Fibroblast of skin of right biceps (primary cell): ENCODE measurements at places on chromosomes 6 and 20.

DNA sequence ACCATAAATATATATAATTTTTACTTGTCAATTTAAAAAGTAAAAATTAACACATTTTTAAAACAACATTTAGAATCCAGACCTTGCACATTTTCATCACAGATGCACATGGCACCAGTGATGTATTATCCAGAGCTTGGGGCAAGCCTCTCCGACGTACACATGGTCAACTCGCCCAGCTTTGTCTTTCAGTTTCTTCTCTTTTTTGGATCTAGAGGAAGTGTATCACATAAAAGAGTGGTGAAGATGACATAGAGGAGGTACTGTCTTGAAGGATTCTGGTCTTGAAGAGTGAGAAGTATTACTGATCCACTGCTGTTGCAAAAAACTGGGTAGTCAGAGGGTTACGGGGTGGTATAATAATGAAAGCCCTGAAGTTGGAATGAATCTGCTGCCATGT is 46.9 kb upstream of the TAB2 start:
- DNase-seq, result no peak

GRCh38 chr6:7249391-7249790 is 63.6 kb downstream of the SSR1 start:
- DNase-seq, result no peak

GRCh38 chr6:157312757-157313156 is 10.6 kb downstream of the TMEM242 start:
- no peak for DNase-seq

GRCh38 chr20:8225658-8226057 is 93.6 kb downstream of the PLCB1 start:
- no peak for DNase-seq

GRCh38 chr20:42429761-42430458 is 759.8 kb downstream of the PTPRT start:
- DNase-seq, result no peak

DNA sequence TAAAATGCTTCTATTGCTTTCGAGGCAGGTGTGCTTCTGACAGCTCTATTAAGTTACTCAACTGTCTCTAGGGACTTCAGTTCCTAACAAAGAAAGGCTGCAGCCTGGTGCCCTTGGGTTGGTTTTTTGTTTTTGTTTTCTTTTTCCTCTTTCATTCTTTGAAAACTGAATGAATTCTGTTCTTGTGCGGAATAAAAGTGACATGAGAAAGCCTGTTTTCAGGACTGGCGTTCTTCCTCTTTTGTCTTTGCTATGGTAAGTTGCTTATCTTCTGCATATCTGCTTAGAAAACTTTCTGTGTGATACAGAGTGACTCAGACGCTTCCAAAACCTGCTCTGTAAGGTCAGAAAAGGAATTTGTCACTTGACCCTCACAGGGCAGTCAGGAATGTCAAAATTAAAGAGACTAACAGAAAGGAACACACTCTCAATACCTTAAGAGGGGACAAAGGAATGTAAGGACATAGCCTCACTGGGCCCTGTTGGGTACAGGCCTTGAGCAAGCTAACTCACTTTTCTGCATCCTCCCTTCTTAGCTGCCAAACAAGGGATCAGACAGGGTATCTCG is 56.2 kb upstream of the NHSL1 start:
- DNase-seq, result no peak

- no peak for DNase-seq
Observed at GRCh38 chr20:53826597-53827291, 233.1 kb upstream of the ZNF217 start.

- DNase-seq, result no peak
Observed at GRCh38 chr6:28081486-28081751, 1.1 kb downstream of the ZNF165 start.

GRCh38 chr6:26033085-26033940 is 53.9 kb upstream of the HFE start:
- DNase-seq, result peak; percentile 99

DNA sequence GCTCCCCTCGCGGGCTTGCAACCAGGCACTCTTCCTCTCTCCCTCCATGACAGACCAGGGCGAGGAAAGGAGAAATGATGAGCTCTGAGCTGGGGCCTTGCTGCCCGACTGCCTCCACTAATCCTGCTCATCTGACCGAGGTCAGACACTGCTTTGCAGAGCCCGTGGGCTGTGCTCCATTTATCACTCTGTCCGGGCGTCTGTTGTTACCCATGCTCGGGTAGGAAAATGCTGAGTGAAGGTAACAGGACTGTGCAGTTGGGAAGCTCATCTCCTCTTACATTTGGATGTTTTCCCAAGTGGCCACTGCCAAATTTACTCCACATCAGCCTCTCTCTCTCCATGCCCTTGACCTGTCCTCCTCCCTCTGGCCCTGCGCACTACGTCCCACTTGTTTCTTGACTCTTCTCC is 14.6 kb downstream of the RPS6KA2 start:
- DNase-seq, result no peak

DNA sequence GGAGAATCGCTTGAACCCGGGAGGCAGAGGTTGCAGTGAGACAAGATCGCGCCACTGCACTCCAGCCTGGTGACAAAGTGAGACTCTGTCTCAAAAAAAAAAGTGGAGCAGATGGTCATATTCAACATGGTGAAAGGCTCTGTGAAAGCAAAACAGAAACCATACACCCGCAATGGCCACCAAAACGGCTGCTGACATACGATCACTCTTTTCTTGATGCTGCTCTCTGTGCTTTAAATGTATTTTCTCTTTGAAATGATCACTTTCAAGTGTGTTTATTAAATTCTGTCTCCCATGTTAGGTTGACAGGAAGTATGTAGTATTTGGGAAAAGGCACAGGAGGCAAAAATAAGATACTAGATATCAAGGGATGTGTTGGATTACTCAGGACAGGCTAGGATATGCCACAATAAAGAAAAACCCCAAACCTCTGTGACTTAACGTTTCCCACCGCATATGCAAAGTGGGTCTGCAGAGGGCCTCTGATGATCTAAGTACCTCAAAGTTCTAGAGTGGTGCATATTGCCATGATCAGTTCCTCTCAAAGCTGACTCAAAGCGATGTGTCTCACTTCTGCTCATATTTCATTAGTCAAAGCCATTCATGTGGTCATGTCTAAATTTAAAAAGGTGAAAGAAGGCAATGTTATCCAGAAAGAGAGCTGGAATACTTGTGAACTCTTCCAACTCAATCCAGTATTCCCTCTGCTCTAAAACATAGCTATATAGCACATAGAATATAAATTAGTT is 155.1 kb upstream of the SOX4 start:
- peak; percentile 26 for DNase-seq

GRCh38 chr6:160986851-160987250 is 4.7 kb upstream of the MAP3K4 start:
- DNase-seq, result no peak

- no peak for DNase-seq
Observed at GRCh38 chr6:13988908-13989307, 64.2 kb downstream of the RNF182 start.

DNA sequence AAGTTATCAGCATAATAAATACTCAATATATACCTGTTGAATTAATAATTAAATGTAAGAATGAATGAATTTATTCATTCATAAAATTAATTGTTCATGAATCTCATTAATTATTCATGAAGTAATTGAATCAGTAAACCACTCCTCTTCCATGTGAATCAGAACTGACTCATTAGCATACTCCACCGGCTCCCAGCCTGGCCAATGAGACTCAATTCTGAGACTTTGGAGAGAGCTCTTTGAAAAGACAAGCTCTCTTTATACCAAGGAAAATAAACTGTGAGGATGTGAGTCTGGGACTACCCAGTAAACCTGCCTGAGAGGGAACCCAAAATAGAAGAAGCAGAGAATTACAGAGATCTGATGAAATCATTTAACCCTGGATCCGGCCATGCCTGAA is 8.4 kb upstream of the SLC2A10 start:
- DNase-seq, result no peak

DNA sequence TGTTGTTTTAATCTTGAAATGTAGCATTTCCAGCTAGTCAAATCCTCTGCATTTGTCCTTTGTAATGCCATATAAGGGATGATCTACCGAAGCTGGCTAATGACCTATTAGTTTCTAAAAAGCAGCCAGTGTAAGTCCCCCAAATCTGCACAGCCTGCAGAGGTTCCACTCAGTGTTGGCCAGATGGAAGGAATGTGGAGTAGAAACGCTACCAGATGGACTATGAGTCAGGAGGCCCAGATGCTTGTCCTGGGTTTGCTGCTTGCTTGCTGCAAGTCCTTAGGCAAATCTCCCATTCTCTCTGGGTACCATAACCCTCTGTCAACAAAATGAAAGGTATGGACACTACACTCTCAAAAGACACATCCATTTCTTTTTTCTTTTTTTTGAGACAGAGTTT is 149.8 kb downstream of the BTBD9 start:
- DNase-seq, result peak; percentile 71

GRCh38 chr6:165186041-165186440 is 123.4 kb downstream of the C6orf118 start:
- peak; percentile 31 for DNase-seq

DNA sequence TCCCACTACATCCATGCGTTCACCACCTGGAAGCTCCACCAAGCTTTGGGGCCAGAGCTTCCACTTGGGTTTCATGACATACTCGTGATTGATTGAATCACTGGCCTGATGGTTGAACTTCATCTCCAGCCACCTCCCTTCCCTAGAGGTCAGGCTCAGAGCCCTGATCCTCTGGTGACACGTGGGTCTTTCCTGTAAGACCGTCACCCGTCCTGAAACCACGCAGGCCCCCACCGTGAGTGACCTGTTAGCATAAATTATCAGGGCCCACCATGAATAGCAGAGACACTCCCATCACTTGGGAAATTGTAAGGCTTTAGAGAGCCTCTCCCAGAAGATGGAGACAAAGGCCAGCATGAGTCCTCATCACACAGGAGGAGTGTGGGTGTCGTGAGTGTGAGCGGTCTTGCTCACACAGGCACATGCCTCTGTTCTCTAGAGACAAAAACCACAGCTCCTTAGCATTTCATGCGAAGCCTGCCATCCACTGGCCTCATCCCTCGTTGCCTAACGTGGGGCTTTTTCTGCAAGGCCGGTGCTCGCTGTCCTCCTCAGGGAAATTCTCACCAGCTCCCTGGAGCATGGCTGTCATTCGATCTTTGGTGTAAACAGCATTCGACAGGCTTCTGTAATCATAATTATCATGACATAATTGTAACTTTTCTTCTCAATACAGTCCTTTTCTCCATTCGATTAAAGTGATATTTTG is 65.1 kb upstream of the DUSP22 start:
- DNase-seq, result peak; percentile 22

GRCh38 chr6:166343150-166343487 is 774 bp upstream of the SFT2D1 start:
- no peak for DNase-seq

GRCh38 chr20:52289956-52290565 is 98.5 kb upstream of the ZFP64 start:
- DNase-seq, result no peak

GRCh38 chr6:46262928-46263706 is 92.3 kb upstream of the ENPP5 start:
- no peak for DNase-seq

- no peak for DNase-seq
Observed at GRCh38 chr20:33401921-33402369, 626 bp upstream of the CDK5RAP1 start.

GRCh38 chr6:54194067-54194466 is 82.8 kb downstream of the MLIP start:
- DNase-seq, result peak; percentile 51

- no peak for DNase-seq
Observed at GRCh38 chr6:78231002-78231401, 578.2 kb downstream of the MEI4 start.

- peak; percentile 96 for DNase-seq
Observed at GRCh38 chr6:137926207-137926731, 59.2 kb downstream of the TNFAIP3 start.

GRCh38 chr6:46022106-46022948 is 6.7 kb upstream of the CLIC5 start:
- DNase-seq, result no peak

GRCh38 chr6:99761711-99762110 is 155.1 kb downstream of the PRDM13 start:
- DNase-seq, result no peak

GRCh38 chr6:8830794-8831193 is 395.4 kb upstream of the SLC35B3 start:
- DNase-seq, result no peak

DNA sequence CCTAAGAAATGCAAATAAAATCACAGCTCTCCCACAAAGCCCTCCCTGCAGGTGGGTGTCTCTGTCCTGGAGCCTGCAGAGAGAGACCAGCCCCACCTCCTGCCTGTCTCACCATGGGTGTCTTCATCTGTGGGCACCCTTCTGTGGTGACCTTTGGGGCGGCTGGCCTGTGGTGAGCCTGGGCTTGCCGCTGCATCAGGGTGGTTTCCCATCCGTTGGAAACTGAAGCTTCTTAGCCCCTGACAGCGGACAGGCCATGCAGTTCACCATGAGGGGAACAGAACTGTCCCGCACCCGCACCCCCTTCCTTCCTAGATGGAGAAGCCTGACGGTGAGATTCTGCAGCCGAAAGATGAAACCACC is 42.3 kb upstream of the FRMD1 start:
- DNase-seq, result no peak

DNA sequence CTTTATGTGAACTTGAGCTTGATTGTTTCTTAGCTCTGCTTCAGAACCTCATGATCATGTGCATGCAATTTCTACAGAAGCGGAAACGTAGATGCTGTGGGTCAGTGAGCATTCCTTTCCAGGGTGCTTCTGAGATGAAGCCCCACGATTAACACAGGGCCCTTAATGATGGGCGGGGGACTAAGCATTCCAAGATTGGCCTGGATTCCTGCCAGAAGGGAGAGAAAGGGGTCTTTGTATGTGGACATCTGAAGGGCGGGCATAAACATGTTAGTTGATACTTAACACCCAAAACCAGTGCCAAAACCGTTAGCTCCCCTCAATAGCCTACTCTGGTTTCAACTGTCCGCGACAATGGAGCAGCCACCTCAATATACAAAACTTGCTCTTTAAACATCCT is 46.9 kb upstream of the POU3F2 start:
- DNase-seq, result no peak

DNA sequence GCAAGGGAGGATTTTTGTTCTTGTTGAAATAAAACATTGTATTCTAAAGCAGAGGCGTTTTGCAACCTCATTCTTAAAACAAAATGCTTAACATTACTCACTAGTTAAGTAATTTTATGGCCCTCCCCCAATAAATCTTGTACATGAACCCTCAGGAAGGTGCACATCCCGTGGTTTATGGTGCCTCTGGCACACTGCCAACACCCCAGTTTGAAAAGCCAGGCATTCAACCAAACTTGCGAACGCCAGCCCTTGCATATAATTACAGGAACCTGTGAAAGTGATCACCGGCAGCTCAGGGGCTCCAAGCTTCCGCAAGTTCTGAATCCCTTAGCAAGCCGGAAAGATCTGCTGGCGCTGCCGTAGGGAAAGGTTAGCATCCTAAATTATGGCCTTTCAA is 1109.0 kb upstream of the FLRT3 start:
- peak; percentile 14 for DNase-seq

- DNase-seq, result peak; percentile 22
Observed at GRCh38 chr6:27260369-27260768, 12.9 kb downstream of the PRSS16 start.

- no peak for DNase-seq
Observed at GRCh38 chr20:46564241-46564957, 13.9 kb upstream of the OCSTAMP start.

GRCh38 chr6:132359886-132360285 is 41.4 kb downstream of the MOXD1 start:
- no peak for DNase-seq

GRCh38 chr20:57236813-57237584 is 29.4 kb downstream of the BMP7 start:
- DNase-seq, result no peak

- peak; percentile 99 for DNase-seq
Observed at GRCh38 chr6:134589512-134589911, 271.6 kb upstream of the SGK1 start.
